ENCODE measurements at places on chromosomes 12 and 14. TPM values are rescaled to one million over a fixed set of nuclear protein-coding genes. Genes with fewer than 3 reads are reported as not detected.

Gene CMA1
- not detected for polyA plus RNA-seq

Gene TOMM20L
- polyA plus RNA-seq, result not detected

Gene ANKS1B
- not detected for polyA plus RNA-seq

Gene PRR4
- 0.63 TPM for polyA plus RNA-seq

Gene PRB2
- polyA plus RNA-seq, result not detected

Gene LALBA
- not detected for polyA plus RNA-seq

Gene HOXC12
- not detected for polyA plus RNA-seq
